ENCODE measurements at places on chromosomes 5 and 9.

DNA sequence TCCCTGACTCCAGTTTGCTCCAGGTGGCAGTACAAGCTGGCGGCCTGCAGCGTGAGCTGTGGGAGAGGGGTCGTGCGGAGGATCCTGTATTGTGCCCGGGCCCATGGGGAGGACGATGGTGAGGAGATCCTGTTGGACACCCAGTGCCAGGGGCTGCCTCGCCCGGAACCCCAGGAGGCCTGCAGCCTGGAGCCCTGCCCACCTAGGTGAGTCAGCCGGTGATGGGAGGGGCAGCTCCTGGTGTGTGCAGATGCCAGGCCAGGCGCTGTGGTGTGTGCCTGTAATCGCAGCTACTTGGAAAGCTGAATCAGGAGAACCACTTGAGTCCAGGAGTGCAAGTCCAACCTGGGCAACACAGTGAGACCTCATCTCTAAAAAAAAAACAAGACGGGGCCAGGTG is 10.0 kb upstream of the CACFD1 start:
- no peak overlapping the region for H3K4me3 ChIP-seq
- no peaks in the 10 kb centered on the region for H3K36me3 ChIP-seq
- no peaks in the 10 kb centered on the region for H3K4me1 ChIP-seq
- DNase-seq, result no peak
- H3K27me3 ChIP-seq, result no peaks in the 10 kb centered on the region

DNA sequence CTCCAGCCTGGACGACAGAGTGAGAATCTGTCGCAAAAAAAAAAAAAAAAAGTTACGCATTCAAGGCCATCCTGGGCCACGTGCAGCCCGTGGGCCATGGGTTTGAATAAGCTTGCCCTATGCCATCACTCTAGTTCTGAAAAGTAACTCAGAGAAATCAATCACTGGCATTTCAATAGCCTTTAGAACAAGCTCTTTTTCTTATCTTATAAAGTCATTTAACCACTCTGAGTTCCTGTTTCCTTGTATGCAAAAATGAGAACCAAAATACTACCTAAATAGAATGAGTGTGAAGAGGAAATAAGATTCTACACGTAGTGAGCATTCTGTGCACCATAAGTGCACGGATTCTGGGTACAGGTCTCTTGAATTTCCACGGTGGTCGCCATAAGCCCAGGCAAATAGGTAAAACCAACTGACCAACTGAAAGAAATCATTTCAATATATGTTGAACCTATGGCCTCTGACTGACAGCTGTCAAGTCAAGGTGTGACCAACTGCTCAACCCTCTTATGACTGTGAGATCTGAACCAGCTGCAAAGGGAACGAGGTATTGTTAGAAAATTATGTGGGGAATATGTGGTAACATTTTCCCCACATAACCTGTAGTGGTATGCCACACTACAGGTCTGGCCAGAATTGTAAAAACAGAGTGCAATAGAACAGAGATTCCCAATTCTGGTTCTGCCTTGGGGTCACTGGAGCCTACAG is 143.9 kb upstream of the LHFPL2 start:
- H3K4me3 ChIP-seq, result no peak overlapping the region
- H3K27ac ChIP-seq, result no peak overlapping the region
- H3K27me3 ChIP-seq, result no peaks in the 10 kb centered on the region
- no peaks in the 10 kb centered on the region for H3K4me1 ChIP-seq

DNA sequence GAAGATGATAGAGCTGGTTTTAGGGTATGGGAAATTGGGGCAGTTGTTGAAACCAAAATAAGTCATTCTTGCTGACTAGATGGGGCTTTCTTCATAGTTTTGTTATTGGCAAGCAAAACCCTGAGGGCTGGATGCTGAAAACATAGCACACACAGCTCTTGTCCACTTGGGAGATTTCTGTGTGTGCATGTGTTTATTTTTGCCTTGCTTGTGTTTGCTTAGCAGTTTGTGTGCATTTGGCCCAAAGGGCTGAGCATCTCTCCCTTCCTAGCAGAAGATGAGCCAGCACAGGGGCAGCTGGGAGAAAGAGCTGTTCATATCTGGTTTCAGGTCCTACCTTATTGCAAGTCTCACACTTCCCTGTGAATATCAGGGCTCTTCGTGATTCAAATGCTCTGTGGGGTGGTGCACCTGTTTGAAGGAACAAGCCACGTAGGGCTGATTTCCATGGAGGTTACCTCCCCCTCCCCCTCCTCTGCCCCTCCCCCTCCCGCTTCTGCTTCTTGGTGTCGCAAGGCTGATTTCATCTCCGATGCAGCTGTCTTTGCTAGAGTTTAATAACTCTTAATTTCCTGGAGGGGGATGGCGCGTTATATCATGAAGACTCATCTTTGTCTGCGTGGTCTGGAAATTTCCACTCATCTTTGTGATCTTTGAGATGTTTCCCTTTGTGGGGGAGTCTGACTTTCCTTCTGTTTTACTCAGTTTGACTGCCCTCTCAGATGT is 296.5 kb downstream of the ARHGAP26 start:
- H3K4me1 ChIP-seq, result peaks cover 5% of the 10 kb centered on the region
- H3K27me3 ChIP-seq, result no peaks in the 10 kb centered on the region
- no peak overlapping the region for H3K4me3 ChIP-seq
- peak overlapping the region; percentile 5 for H3K27ac ChIP-seq
- DNase-seq, result no peak
- H3K36me3 ChIP-seq, result no peaks in the 10 kb centered on the region

DNA sequence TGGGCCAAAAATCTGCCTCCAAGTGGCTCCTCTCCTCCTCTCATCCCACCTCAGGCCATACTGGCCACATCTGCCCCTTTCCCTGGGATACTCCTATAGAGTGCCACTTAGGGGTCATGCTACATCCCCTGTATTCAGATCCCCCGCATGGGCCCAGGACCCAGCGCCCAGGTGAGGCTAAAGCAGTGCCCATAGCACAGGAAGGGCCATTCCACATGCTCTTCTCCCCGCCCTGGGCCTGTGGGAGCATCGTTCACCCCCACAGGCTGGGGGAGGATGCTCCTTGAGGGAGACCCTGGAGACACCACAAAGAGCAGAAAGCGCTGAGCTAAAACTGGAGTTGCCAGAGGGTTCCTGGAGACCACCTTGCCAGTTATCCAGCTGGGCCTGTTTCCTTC is 52.5 kb upstream of the SLC25A51 start:
- no peaks in the 10 kb centered on the region for H3K36me3 ChIP-seq
- peaks cover 3% of the 10 kb centered on the region for H3K27me3 ChIP-seq
- no peak for DNase-seq
- no peaks in the 10 kb centered on the region for H3K4me1 ChIP-seq

- H3K27me3 ChIP-seq, result no peaks in the 10 kb centered on the region
- peak overlapping the region; percentile 87 for H3K27ac ChIP-seq
- peaks cover 6% of the 10 kb centered on the region for H3K4me1 ChIP-seq
- no peak for DNase-seq
- no peaks in the 10 kb centered on the region for H3K36me3 ChIP-seq
Measured at GRCh38 chr5:160009591-160009989, 651 bp downstream of the TTC1 start.

- no peak overlapping the region for H3K4me3 ChIP-seq
- H3K36me3 ChIP-seq, result no peaks in the 10 kb centered on the region
- peak; percentile 90 for DNase-seq
- H3K27ac ChIP-seq, result peak overlapping the region; percentile 88
- no peaks in the 10 kb centered on the region for H3K27me3 ChIP-seq
Measured at GRCh38 chr9:137435980-137436760, 5.0 kb downstream of the ENTPD8 start.

DNA sequence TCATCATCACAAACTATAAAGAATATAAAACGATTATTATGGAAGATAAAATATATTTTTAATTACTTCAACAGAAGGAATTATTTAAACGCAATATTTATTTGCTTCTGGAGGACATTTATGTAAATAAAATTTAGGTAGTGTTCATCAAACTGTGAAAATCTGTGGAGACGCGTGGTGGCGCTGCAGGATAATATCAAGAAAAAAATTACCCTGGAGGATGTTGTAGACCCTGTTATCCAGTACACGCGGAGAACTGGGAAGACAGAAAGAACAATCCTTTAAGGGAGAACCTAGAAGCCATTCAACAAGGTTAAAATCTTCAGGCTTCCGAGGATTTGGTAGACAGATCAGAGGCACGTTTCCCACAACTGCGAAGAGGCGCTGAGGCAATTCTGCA is at the start of gene PCDHB12:
PCDHB12 (plus strand) TSS at position 242 of the 400 bp plus-strand sequence. CDS start 189 bp downstream, outside the sequence.
- no peaks in the 10 kb centered on the region for H3K36me3 ChIP-seq
- no peak for DNase-seq
- H3K27ac ChIP-seq, result no peak within 1 kb of the TSS
- peak within 1 kb of the TSS; percentile 17 for H3K4me3 ChIP-seq

GRCh38 chr9:109918339-109919163 is 138.6 kb downstream of the PALM2AKAP2 start:
- DNase-seq, result no peak
- H3K4me3 ChIP-seq, result no peak overlapping the region
- H3K36me3 ChIP-seq, result no peaks in the 10 kb centered on the region
- no peak overlapping the region for H3K27ac ChIP-seq

GRCh38 chr5:104793755-104794080 is 1231.1 kb upstream of the NUDT12 start:
- H3K36me3 ChIP-seq, result no peaks in the 10 kb centered on the region
- H3K4me1 ChIP-seq, result no peaks in the 10 kb centered on the region
- no peak for DNase-seq
- H3K4me3 ChIP-seq, result no peak overlapping the region
- H3K27ac ChIP-seq, result no peak overlapping the region

GRCh38 chr9:121778252-121779225 is 127.1 kb downstream of the DAB2IP start:
- H3K27me3 ChIP-seq, result no peaks in the 10 kb centered on the region
- H3K4me3 ChIP-seq, result no peak overlapping the region
- no peaks in the 10 kb centered on the region for H3K4me1 ChIP-seq
- no peak for DNase-seq

- no peak for DNase-seq
- H3K27me3 ChIP-seq, result no peaks in the 10 kb centered on the region
- H3K36me3 ChIP-seq, result no peaks in the 10 kb centered on the region
- H3K4me3 ChIP-seq, result no peak overlapping the region
- H3K4me1 ChIP-seq, result no peaks in the 10 kb centered on the region
- H3K27ac ChIP-seq, result no peak overlapping the region
Measured at GRCh38 chr9:107471552-107471951, 18.0 kb downstream of the KLF4 start.

GRCh38 chr9:134297576-134297975 is 28.7 kb upstream of the RXRA start:
- H3K27ac ChIP-seq, result no peak overlapping the region
- H3K27me3 ChIP-seq, result no peaks in the 10 kb centered on the region
- H3K4me1 ChIP-seq, result no peaks in the 10 kb centered on the region
- H3K36me3 ChIP-seq, result no peaks in the 10 kb centered on the region
- no peak for DNase-seq

GRCh38 chr9:91302831-91303230 is 58.9 kb downstream of the AUH start:
- no peaks in the 10 kb centered on the region for H3K36me3 ChIP-seq
- H3K27ac ChIP-seq, result peak overlapping the region; percentile 85
- H3K4me1 ChIP-seq, result peaks cover 2% of the 10 kb centered on the region
- H3K27me3 ChIP-seq, result no peaks in the 10 kb centered on the region
- H3K4me3 ChIP-seq, result no peak overlapping the region

DNA sequence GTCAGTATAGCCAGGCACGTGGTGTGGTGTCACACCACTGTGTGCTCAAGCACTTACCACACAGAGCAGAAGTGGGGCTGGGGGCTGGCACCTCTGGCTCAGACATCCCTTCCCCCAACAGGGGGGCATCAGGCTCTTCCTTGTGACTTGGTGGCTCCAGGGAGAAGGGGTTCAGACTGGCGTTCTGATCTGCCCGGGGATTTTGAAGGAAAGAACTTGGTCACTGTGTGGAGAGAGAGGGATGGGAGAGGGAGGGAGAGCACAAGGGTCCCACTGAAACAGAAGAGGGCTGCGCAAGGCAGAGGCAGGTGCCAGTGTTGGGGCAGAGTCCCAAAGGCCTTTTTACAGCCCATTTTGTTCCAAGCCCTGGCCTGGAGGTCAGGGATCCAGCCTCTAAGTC is 109.7 kb upstream of the ALDH1B1 start:
- no peaks in the 10 kb centered on the region for H3K27me3 ChIP-seq
- H3K27ac ChIP-seq, result no peak overlapping the region
- no peaks in the 10 kb centered on the region for H3K36me3 ChIP-seq
- no peak overlapping the region for H3K4me3 ChIP-seq
- no peak for DNase-seq

- no peaks in the 10 kb centered on the region for H3K36me3 ChIP-seq
- no peaks in the 10 kb centered on the region for H3K4me1 ChIP-seq
- DNase-seq, result no peak
- H3K27ac ChIP-seq, result no peak overlapping the region
- no peak overlapping the region for H3K4me3 ChIP-seq
Measured at GRCh38 chr5:142978726-142979125, 208.5 kb downstream of the ARHGAP26 start.

DNA sequence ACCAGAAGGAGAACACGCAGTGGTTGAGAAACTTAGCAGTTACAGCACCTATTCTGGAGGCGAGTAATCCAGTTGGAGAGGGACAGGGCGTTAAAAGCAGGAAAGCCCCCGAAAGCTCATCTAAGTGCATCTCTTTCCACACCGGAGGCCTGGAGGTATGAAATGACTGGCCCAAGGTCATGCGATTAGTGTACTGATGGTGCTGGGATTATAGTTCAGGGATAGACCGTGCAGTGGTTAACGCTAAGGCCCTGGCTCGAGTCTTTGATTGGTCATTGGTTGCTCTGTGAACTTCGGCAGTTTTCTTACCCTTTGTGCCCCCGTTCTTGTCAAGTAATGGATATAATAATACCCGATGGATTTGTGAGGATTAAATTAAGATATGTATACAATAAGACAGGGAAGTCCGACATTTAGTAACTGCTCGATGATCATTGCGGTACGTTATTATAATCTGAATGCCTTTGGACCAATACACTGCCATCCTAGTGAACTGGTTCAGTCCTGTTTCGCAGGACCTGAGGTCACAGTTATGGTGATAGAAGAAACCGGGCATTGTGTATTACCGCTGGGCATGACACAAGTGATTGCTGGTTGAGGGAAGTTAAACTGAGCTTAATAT is 960 bp downstream of the CANX start:
- H3K27me3 ChIP-seq, result no peaks in the 10 kb centered on the region
- no peak for DNase-seq
- no peaks in the 10 kb centered on the region for H3K4me1 ChIP-seq
- peak overlapping the region; percentile 80 for H3K4me3 ChIP-seq
- H3K27ac ChIP-seq, result peak overlapping the region; percentile 96
- H3K36me3 ChIP-seq, result no peaks in the 10 kb centered on the region

DNA sequence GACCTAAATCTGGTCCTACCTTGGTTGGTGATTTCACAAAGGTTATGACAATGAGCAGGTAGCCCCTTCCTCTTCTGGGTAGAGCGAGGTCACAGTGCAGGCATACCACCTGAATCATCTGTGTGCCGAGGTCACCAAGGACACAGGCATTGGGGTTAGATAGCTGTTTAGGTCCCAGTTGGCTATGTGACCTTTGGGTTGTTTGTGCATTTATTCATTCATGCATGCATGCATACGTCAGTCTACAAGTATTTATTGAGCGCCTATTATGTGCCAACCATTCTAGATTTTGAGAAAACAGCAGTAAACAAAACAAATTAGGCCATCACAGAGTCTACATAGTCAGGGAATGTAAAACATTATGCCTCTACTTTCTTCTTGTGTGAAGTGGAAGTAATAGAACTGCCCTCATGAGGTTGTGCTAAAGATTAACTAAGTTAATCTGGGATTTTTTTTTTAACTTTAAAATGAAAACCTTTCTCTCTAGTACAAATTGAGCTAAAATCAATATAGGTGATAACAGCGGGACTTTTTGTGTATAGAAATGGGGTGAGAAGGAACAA is 104.7 kb upstream of the SLC12A2 start:
- H3K27ac ChIP-seq, result no peak overlapping the region
- no peaks in the 10 kb centered on the region for H3K36me3 ChIP-seq
- DNase-seq, result no peak
- H3K4me1 ChIP-seq, result no peaks in the 10 kb centered on the region
